ENCODE measurements at places on chromosomes 11 and 22. TPM values are rescaled to one million over a fixed set of nuclear protein-coding genes. Genes with fewer than 3 reads are reported as not detected.

Gene CNGA4
- 1.7 TPM for total RNA-seq

DNA sequence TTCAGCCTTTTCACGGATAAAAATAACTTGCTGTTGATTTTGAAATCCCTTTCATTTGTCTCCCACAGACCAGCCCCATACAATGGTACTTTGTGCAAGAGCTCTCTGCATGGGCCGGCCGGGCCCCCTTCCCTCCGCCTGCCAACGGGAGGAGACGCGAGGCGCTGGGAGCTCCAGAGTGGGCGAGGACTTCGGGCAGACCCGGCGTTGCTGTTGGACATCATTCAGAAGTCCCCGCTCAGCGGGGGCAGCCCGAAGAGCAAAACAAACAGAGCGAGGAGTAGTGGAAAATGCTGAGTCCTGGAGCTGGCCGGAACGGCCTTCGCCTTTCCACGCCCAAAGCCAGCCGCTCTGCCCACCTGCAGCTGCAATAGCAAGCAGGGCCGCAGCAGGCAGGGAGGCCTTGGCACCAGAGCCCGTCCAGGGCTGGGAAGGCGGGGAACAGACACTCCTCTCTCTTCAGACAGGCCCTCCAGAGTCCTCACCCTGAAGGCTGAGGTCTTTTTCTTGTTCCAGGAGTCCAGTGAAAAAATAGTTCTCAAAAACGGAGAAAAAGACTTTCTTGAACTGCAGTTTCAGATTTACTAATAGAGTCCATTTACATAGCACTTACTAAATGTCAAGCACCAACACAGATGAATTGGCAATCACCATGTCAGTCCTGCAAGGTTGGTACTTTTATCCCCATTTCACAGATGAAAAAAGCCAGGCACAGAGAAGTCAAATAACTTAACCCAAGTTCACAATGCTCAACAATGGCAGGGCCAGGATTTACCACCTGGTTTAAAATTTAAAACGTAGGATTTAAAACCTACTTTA, 135.5 kb downstream of the ETS1 start:
- DNase-seq: no peak
- no peak overlapping the region for H3K4me3 ChIP-seq
- H3K36me3 ChIP-seq: peaks cover 3% of the 10 kb centered on the region
- H3K27me3 ChIP-seq: no peaks in the 10 kb centered on the region
- H3K27ac ChIP-seq: no peak overlapping the region
- no peaks in the 10 kb centered on the region for H3K4me1 ChIP-seq

- H3K27me3 ChIP-seq: no peaks in the 10 kb centered on the region
- no peaks in the 10 kb centered on the region for H3K36me3 ChIP-seq
- H3K4me3 ChIP-seq: no peak overlapping the region
- H3K4me1 ChIP-seq: no peaks in the 10 kb centered on the region
- DNase-seq: no peak
- no peak overlapping the region for H3K27ac ChIP-seq
Observed at GRCh38 chr11:21501245-21501644, 691.6 kb upstream of the ANO5 start.

DNA sequence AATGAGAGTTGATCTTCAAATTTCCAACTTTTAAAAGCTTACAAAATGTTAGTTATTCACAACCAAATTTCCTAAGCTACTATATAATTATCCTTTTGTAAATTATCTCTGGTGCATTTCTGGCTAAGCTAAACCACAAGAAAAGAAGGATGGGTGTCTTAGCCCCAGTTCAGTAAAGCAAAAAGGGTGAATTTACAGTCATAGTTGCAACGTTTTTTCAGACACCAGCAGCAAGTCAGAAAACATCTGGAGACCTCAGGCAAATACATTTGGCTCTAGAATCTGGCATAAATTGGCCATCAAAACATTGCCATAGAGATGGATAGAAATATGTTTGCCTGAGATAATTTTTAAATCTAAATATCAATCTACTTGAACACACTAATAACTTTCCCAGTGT, 257.0 kb downstream of the GUCY1A2 start:
- H3K27ac ChIP-seq: no peak overlapping the region
- no peaks in the 10 kb centered on the region for H3K36me3 ChIP-seq

Measured in endodermal cell (in vitro differentiated cells).